ENCODE measurements at places on chromosomes 6 and 20.
A peak's percentile ranks its signal among the peaks of the same experiment; 100 is the strongest.

DNA sequence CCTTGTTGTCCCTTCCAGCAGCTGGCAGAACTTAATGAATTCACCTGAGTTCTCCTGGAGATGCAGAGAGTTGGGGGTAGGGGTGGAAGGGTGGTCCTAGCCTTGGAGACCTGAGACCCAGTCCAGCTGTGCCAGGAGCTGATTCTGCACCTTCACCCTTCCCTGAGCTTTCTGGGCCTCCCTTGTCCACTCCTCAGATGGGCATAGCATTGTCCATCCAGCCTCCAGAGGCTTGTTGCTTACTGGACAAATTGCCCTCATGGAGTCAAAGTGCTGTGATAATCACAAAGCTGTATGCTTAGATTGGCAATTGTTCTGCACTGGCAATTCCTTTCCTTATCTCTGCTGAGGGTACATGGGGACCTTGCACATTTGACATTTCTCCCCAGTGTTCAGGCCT lies 16.5 kb downstream of the CST9L start:
- DNase-seq = no peak

DNA sequence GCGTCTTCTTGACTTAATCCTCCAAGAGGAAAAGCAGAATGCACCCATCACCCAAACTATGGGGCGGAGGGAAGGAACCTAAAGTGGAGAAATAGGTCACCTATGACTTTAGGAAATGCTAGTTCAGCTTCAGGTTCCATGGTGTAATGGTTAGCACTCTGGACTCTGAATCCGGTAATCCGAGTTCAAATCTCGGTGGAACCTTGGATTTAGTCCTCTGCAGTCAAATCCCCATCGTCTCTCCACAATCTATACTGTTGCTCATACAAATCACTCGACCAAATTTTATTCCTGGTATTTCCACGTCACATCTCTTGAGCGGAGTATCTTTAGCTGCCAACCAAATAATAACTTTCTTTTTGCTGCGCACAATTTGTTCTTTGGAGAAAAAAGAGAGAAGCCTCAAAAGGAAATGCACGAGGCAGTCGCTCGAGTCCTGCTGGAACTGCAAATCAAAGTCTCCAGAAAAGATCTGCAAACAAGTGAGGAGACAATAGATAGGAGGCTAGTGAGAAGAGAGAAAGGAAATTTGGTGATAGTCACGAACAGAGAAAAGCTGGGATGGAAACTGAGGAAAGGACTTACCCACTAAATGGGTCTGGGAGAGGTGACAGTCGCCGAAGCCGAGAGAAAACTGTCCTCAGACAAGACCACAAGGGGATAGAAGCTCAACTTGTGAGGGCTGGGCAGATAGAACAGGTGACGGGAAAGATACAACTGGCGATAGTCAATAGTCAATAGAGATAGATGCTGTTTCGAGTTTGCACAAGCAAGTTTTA lies 16.6 kb downstream of the POM121L2 start:
- DNase-seq = peak; percentile 27

GRCh38 chr6:158801655-158802294 lies 17.4 kb downstream of the EZR start:
- no peak for DNase-seq

GRCh38 chr6:34115915-34116314 lies 30.0 kb downstream of the GRM4 start:
- DNase-seq = no peak

- no peak for DNase-seq
These were observed 217.7 kb downstream of the FOXA2 start for GRCh38 chr20:22366631-22367030.

- no peak for DNase-seq
These were observed 150.7 kb upstream of the LAMP5 start for GRCh38 chr20:9363673-9364072.

DNA sequence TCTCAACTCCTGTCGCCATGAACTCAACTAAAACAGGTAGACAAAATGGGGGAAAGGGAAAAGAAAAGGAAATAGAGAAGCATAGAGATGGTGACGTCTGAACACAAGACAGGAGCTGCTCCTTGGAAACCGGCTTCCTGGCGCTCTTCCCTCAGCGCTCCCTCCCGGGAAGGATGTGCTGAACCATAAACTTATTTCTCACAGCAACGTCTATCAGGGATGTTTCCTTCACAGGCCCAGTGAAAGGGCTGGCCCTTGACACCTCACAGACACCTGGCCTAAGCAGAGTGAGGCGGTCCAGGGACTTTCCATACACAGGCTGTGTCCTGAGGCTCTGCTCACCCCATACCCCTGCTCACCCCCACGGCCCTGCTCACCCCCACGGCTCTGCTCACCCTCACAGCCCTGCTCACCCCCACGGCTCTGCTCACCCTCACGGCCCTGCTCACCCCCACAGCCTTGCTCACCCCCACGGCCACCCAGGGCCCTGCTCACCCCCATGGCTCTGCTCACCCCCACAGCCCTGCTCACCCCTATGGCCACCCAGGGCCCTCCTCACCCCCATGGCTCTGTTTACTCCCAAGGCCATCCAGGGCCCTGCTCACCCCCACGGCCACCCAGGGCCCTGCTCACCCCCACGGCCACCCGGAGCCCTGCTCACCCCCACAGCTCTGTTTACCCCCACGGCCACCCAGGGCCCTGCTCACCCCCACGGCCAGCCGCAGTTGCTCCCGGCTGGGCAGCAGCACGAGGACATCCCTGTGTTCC lies 653 bp downstream of the FRMD1 start:
- no peak for DNase-seq

GRCh38 chr6:15585760-15586214 lies 77.0 kb downstream of the DTNBP1 start:
- no peak for DNase-seq

DNA sequence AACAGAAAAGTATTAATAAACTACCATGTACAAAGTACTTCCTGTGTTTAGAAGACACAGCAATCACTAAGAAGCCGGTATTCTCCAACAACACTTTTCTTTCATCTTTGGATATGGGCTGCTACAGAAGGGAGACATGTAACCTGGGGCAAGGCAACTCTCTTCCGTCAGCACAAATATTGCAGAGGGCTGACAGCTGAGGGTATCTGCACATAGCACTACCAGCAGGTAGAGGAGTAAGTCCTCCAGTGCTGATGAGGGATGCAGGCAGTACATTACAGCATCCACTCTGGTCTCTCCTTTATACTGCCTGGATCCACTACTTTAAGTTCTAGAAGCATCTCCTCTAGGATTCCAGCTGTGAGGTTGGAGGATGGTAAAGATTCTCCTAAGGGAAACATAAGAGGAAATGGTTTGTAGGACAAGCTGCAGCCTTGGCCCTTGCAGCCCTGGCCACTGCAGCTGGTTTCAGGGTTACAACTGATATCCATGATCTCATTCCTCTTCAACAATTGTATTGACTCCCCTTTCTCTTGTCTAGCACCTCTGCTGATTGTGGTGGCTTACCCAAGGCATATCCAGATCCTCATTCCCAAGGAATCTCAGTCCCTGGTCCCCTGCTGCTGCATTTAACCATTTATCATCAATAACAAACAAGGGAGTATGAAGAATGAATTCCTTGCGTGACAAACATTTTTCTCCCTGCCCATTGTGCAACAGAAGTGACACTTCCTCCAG lies 110.7 kb upstream of the ADGRF1 start:
- no peak for DNase-seq

GRCh38 chr20:58024241-58024721 lies 204.2 kb downstream of the ANKRD60 start:
- no peak for DNase-seq

DNA sequence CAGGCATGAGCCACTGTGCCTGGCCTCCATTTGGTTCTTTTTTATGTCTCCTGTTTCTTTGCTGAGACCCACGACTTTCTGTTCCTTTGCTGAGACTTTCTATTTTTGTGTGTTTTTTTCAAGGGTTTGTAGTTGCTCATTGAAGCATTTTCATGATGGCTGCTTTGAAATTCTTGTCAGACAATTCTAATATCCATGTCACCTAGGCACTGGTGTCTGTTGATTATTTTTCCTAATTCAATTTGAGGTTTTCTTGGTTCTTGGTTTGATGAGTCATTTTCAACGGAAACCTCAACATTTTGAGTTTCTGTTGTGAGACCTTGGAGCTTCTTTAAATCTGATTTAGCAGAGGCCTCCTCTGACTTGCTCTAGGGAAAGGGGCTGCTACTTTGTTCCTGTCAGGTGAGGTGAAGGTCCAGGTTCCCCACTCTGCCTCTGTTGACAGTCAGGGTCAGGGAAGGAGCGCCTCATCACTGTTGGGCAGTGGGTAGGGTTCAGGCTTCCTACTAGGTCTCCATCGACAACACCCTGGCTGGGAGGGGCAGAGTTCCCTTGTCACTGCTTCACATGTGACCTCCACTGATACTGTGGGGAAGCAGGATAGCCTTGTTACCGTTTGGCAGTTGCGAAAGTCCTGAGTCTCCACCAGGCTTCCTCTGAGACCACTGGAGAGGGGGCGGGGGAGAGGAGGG lies 67.2 kb upstream of the RNF24 start:
- DNase-seq = no peak

DNA sequence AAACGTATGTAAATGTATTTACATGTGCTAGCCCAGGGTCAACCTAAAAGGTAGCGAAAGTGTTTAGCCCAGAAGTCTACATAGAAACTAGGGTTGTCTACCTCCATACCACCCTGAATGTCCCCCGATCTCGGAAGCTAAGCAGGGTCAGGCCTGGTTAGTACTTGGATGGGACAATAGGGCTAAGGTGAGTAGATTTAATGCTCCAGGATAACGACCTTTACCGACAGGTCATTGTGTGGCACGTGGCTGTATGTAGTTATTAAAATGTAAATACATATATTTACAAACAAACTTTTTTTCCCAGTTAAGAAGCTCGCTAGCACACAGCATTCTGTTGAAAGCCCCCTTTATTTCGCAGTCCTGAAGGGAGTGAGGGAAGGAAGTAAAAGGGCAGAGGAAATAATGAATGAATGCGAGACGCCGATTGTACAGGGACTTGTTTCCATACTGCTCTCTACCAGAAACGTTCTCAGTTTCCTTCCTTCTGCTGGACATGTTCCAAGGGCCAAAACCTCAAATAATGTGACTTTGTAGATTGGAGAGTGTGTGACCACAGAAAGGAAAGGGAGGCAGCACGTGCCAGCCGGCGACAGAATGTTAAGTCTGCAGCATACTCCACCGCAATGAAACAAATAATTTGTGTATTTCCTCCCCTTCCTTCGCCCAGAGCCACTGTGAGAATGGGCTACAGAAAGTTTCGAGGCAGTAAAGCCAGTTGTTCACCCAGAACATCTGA lies 612 bp downstream of the ADAT2 start:
- DNase-seq = no peak

DNA sequence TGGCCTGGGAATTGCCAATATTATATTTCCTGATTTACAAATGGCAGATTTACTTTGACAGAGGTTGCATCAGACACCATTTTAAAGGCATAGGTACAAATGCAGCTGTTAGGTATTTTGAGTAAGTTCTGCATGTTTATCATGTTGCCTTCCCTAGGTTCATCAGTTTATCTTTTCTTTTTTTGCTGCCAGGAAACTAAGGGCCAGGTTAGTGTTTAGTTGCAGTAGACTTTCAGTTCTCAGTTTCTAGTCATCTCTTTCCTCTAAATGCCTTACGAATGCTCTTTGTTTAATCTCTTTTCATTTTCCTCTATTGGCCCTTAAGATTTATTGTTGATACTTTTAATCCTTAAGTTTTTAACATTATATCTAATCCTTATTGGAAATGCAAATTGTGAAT lies 129.9 kb downstream of the SMAP1 start:
- DNase-seq = no peak

GRCh38 chr20:63005862-63006539 lies 763 bp downstream of the BHLHE23 start:
- no peak for DNase-seq

DNA sequence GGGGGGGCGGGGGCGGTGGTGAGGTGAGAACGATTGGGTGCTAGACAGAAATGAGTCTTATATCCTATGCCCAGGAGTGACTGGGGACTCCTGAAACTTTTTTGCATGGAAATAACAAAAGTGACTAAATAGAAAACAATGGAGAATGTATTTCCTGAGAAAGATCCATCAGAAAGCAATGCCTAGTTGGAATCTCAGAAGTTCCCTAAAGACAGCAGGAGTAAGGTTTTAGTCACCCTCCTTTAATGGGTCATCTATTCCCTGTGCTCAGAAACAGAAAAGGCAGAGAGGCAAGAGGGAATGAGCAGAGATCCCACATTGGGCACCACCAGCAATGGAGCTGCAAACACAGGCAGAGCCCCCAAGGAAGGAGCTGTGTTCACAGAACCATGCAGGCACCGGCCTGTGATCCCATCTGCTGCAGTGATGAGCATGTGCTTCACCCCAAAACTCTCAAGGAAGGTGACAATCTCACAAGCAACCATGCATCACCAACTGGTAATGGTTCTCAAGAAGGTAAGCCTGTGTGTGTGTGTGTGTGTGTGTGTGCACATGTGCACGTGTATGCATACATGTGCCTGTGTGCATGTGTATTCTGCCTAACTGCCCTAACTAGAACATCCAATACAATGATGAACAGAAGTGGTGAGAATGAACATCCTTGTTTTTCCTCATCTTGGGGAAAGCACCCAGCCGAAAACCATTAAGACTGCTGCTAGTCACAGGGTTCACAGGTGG lies 168.4 kb downstream of the WDR27 start:
- no peak for DNase-seq

GRCh38 chr6:2433266-2433665 lies 187.9 kb upstream of the GMDS start:
- DNase-seq = no peak

DNA sequence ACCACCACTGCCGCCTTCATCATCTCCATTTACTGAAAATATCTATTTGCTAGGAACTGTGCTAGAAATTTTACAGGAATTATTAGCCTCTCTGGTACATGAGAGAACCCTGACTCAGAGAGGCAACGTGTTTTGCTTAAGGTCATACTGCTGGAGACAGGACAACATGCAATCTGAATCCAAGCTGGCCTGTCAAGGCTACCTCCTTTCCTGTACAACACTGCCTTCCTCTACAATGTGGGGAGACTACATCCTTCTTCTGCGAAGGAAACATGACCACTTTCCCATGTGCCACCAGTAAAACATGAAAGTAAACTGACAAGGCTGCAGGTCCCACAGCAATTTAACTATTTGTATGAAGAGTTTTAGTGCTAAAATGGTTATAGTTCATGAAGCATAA lies 200.9 kb downstream of the BACH2 start:
- DNase-seq = no peak

- DNase-seq = no peak
These were observed 20.9 kb upstream of the VNN1 start for GRCh38 chr6:132734694-132735236.

GRCh38 chr6:32855467-32856174 lies 1.6 kb downstream of the PSMB9 start:
- no peak for DNase-seq

- DNase-seq = no peak
These were observed 159.3 kb upstream of the LAMA2 start for GRCh38 chr6:128723667-128724066.

DNA sequence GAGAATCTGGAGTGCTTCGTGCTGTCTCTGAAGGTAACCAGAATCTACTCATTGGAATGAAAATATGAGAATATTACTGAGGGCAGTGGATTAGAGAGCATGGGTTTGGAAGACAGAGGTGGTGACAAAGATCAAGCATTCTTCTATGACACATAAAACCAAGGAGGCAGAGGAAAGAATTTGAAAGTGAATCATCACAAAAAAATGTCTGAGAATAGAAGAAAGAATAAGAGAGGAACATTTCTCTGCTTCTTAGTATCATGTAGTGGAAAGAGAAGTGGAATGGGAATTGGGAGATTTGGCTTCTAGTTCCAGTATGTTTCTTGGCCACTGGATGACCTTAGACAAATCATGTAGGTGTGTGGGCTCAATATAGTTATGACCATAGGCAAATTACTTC lies 474.0 kb downstream of the TFAP2B start:
- no peak for DNase-seq

Measured in amniotic stem cell (primary cell).